Kasumi-1 (cell line): ENCODE measurements at places on chromosomes 11 and 22.

- no peak for DNase-seq
These were observed 46.3 kb downstream of the IGLL1 start for GRCh38 chr22:23533771-23534191.

DNA sequence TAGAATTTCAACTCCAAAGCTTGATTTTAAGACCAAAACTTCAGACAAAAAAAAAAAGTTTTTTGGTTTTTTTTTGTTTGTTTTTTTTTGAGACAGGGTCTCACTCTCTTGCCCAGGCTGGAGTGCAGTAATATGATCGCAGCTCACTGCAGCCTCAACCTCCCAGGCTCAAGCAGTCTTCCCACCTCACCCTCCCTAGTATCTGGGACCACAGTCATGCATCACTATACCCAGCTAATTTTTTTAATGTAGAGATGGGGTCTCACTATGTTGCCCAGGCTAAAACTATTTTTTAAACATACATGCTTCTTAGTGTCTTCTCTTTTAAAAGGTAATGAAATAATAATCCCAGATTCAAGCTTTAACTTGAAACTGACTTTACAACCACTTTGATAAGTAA is 35.4 kb upstream of the GRK2 start:
- no peak for DNase-seq

DNA sequence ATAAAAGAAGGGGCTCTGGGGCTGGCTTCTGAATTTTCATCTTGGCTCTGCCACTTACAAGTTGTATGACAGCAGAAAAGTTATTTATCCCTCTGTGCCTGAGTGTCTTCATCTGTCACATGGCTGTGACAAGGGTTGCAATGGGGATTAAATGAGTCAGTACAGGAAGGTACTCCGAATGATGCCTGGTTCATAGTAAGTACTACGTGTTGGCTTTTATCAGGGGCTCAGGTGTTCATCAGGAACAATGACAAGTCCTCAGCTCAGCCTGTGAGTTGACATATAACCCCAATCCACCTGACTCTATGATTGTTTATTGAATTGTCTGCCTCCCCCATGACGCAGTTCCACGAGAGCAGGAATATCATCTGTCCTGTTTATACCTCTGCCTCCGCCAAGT is 45.7 kb downstream of the PAMR1 start:
- DNase-seq, result no peak

DNA sequence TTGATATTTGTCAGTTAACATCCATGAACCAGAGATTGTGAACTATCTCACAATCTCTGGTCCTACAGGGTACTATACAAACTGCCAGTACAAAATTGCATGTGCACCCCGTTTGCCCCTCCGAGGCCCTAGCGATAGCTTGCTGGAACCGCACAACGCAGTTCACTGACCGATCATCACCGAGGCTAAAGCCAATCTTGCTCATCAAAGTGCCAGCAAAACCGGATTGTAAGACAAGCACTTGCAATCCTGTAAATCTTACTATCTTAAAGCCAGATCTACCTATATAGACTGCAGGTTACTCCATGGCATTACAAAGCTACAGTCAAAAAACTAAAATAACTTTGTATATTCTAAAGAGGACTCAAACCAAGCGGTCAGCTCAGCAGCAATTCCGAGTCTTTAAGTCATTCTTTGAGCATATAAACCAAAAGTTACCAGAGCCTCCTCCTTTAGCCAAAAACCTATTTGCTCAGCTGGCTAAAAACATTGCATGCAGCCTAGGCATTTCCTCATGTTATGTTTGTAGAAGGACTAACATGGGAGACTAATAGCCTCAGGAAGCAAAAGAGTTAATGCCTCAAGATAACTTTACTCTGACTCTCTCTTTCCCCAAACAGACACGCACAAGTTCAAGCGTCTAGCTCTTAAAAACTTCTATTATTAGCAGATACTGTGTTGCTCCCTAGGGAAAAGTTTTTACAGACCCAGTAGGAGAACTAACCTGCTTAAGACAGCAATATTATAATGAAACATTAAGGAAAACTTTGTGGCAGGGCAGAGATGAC is 30.7 kb upstream of the CPT1A start:
- no peak for DNase-seq

DNA sequence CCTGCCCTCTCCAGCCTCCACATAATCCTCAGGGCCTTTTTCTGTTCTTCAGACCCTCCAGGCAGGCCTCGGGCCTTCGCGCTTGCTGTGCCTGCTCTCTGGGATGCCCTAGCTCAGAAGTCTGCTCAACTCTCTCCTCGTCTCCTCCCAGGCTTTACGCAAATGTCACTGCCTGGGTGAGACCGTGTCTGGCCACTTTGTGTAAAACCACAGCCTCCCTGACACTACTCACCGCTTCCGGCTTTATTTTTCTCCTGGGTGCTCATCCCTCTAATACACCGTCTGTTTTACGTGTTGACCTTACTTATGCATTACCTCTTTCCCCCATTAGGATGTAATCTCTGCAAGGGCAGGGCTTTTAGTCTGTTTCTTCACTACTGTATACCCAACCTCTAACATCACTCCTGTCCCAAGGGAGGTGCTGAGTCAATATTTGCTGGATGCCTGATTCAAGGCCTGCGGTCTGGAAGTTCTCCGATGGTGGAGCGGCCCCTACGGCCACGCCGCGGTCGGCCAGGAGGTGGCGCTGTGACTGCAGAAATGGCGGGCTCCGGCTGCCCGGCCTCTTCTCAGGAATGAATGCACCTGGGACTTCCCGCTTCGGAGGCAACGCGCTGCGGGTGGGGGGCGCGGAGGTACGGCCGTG is 58.2 kb upstream of the THY1 start:
- peak; percentile 58 for DNase-seq

GRCh38 chr11:5992604-5993251 is 5.9 kb upstream of the OR52L1 start:
- DNase-seq, result peak; percentile 39

DNA sequence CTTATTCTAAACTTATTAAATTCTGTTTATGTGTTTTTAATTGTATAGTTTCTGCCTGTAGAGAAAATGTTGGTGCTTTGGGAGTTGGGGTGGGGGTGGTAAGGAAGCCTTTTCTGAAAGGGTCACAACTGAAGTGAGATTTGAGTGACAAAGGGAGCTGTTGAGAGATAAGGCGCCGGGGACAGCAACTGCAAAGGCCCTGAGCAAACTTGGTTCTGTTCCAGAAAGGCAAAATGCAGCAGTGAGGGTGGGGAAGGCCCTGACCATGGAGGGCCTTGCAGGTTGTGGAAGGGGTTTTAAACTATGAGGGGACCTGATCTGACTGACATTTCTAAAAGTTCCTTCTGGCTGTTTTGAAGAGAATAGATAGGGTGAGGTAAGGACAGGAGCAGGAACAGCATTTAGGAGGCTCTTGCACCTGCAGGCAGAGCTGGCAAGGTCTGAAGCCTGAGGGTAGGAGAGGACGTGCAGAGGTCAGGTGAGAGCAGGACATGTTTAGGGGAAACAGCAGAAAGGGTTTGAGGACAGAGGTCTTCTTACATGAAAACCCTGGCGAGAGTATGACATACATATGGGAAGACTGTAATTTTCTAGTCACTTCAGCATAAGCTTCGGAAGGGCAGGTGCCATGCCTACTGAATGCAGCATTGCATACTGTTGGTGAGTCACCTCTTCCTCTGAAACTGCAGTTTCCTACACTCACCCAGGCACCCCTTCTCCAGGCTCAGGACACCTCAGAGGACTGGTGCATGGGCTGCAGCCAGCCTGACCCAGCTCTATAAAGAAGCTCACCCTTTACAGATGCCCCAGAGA is 190.7 kb downstream of the SNX19 start:
- no peak for DNase-seq

GRCh38 chr11:128911239-128911638 is 20.1 kb downstream of the KCNJ5 start:
- DNase-seq, result no peak

GRCh38 chr11:106466521-106467080 is 389.1 kb downstream of the AASDHPPT start:
- DNase-seq, result no peak

- DNase-seq, result no peak
These were observed 241.8 kb downstream of the LARGE1 start for GRCh38 chr22:33678523-33678922.

- DNase-seq, result peak; percentile 34
These were observed 108.4 kb upstream of the ZC3H12C start for GRCh38 chr11:109984634-109985289.

GRCh38 chr11:45092901-45093760 is 53.3 kb upstream of the PRDM11 start:
- DNase-seq, result no peak

GRCh38 chr22:41940832-41941765 is 5.9 kb downstream of the CENPM start:
- DNase-seq, result peak; percentile 76

- peak; percentile 59 for DNase-seq
These were observed 125.1 kb downstream of the TIMP3 start for GRCh38 chr22:32926600-32926999.
